Stimulated activated CD8-positive, alpha-beta memory T cell treated with anti-CD3 and anti-CD28 coated beads, Interleukin-4, amount 100 ng/mL, for 1 hour (primary cell): ENCODE measurements at places on chromosomes 2 and 18.

DNA sequence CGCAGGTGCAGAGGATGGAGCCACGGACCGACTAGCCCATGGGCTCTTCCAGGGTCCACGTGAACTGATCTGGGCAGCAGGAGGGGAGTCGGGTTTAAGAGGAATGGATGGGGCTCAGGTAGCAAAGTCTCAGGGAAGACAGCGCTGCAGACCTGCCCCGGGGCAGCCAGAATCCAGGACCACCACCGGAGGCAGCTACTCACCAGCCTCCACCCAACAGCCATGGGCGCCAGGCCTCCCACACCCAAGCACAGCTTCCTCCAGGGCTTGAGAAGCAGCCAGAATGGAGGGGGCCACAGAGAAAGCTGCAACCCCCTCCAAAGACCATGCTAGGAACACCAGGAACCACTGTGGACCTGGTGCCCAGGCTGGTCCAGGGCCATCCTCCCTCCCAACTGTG, 164.3 kb downstream of the TWIST2 start:
- no peak for DNase-seq

DNA sequence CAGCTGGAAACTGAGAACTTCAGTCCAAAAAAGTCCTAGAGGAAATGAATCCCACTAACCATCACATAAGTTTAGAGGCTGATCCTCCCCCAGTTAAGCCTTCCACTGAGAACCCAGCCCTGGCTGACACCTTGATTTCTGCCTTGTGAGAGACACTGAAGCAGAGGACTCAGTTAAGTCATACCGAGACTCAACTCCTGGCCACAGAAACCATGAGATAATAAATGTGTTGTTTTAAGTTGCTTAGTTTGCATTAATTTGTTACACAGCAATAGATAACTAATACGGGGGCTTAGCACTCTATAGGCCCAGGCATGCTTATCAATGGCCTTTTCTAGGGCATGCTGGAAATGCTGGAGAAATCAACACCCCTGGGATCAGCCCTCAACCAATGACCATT, 3.4 kb upstream of the ADD2 start:
- DNase-seq, result no peak

DNA sequence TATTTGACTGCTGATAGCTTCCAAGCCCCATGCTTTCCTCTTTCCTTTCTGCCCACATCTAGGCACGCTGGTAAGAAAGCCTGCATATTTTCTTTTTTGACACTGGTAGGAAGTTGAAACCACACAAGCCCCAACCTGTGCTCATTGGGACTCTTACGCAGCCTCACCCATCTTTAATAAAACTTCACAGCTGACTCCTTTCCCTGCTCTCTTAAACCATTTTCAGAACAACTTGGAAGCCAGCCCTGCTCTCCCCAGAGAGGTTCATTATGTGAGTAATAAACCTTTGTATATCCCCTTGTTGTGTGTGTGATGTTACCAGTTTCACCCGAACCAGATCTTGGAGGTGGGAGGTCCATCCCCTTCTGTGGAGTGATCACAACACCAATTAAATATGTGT, 268.4 kb downstream of the GPD2 start:
- no peak for DNase-seq

GRCh38 chr2:237551071-237551574, 15.3 kb upstream of the PRLH start:
- no peak for DNase-seq

- DNase-seq, result no peak
Observed at GRCh38 chr18:70973626-70974025, 684.8 kb downstream of the SOCS6 start.

GRCh38 chr18:48627216-48627615, 88.4 kb downstream of the CTIF start:
- DNase-seq, result no peak

DNA sequence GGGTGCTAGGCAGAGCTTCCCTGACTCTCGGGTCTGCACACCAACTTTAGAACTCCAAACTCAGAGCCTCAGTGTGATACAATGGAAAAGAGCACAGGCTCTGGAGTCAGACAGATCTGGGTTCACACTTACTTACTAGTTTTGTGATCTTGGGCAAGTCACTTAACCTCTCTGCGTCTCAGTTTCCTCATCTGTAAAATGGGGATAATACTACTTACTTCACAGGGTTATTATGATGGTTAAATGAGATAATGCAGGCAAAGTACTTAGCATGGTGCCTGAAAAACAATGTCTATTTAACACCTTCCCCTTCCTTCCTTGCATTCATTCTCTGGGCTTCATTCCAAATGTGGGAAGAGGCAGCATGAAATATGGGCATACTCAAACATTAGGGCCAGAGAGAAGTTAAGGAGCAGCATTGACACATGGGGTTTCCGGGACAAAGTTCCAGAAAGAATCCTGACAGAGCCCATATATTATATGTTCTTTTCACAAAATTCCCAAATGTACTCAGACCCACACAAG, 13.3 kb downstream of the DNAJC27 start:
- DNase-seq, result no peak

DNA sequence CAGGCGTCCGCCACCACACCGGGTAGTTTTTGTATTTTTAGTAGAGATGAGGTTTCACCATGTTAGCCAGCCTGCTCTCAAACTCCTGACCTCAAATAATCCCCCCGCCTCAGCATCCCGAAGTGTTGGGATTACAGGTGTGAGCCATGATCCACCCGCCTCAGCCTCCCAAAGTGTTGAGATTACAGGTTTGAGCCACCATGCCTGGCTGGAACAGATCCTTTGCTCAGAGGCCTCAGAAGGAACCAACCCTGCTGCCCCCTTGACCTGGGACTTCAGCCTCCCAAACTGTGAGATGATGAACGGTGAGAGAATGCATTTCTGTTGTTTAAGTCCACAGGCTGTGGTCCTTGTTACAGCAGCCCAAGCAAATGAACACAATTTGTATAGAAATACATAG, 67.0 kb downstream of the NCAPH start:
- DNase-seq, result no peak

- no peak for DNase-seq
Observed at GRCh38 chr2:78941751-78942150, 83.8 kb upstream of the REG3G start.

DNA sequence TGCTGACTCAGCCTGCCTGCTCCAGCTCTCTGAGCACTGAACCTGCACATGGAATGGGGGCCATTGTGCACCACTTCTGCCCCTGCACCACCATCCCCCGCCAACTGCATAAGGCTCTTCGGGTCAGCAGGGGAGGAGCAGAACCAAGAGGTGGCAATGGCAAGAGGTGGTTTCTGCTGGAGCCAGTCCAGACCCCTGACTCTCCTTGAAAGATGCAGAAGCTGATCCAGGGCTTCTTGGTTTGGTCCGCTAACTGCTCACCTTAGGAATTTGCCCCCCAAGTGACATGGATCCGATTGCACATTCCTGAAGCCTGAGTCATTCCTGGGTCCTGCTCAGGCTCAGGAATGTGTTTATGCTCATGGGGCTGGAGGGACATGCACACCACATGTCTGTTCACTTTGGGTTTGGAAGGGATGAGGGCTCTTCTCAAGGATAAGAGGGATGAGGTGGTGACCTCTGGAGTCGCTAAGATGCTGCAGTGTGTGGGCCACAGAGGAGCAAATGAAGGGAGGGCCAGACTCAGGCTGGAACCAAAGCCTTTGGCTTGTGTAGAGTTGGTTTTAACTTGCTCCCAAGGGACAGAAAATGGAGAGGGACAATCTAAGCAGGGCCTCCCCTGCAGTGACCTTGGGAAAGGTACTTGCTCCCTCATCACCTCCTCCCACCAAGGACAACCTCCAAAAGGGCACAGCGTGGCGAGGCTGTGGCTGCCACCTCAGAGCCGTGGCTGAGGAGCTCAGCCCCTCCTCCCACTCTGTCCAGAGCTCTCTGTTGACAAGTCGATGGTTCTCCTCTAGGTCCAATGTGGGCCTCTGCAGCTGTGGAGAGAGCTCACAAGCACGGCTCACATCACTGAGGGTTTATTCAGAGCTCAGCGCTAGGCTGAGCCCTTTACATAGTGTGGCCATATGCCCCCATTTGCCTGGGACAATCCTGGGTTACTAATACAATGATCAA, 66.2 kb downstream of the HS1BP3 start:
- DNase-seq, result no peak

GRCh38 chr2:16774091-16774490, 108.5 kb upstream of the CYRIA start:
- no peak for DNase-seq

DNA sequence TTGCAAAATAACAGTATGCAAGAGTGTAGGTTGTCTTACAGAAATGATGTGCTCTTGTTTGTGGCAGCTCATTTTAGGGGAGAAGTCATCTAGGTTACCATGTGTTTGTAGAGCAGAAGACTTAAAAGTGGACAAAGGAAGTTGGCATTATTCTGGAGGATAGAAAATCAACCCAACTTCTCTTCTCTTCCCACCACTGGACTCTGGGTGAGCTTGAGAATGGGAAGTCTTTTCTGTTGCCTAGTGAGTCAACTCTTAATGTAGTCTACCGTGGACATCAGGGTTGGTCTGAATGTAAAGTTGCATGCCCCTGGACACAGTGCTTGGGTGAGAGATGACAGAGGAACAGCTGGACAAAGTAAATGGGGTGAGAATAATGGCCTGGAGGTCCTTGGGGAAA, 98.3 kb downstream of the FMNL2 start:
- DNase-seq, result no peak

DNA sequence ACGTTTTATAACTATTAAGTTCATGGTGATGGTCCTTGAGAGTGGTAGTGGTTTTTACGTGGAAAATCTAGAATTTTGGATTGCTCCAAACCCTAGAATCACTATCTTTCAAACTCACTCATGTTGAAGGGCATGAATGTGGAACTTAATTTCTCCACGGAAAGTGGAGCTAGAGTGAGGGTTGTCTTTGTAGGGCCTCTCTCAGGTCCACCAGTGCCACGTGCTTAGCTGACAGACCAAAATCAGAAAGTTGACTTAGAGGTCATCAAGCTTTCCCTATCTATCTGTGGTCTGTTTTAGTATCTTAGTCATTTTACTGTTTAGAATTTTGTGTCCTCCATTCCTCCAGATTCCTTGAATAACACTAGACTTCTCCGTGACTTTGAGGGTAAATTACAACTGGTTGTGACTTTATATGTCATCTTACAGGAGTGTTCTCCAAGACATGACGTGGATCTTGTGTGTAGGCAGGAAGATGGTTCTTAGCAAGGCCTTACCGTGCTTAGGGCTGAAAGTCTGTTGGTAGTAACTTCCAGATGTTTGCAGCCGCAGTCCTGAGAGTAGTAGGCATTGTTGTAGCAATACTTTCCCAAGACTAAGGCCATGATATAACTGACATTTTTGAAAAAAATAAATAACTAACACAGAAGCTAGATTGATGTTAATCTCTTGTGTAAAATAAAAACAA, 26.8 kb downstream of the DIS3L2 start:
- DNase-seq, result no peak

DNA sequence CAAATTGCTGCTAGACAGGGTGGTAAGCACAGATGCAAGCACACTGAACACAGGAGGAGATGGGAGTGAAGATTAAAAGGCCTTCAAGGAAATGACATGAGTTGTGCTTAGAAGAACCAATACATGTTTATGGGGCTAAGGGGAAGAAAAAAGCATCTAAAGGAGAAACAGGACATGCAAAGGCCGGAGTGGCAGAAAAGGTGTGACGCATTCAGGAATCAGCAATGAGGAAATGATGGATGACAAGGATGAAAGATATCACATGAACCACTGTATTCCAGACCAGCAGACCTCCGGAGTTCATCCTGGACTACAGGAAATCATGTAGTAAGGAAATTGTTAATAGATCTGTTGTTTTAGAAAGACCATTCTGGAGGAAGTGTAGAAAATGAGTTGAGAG, 42.8 kb downstream of the PPP4R1 start:
- DNase-seq, result no peak

DNA sequence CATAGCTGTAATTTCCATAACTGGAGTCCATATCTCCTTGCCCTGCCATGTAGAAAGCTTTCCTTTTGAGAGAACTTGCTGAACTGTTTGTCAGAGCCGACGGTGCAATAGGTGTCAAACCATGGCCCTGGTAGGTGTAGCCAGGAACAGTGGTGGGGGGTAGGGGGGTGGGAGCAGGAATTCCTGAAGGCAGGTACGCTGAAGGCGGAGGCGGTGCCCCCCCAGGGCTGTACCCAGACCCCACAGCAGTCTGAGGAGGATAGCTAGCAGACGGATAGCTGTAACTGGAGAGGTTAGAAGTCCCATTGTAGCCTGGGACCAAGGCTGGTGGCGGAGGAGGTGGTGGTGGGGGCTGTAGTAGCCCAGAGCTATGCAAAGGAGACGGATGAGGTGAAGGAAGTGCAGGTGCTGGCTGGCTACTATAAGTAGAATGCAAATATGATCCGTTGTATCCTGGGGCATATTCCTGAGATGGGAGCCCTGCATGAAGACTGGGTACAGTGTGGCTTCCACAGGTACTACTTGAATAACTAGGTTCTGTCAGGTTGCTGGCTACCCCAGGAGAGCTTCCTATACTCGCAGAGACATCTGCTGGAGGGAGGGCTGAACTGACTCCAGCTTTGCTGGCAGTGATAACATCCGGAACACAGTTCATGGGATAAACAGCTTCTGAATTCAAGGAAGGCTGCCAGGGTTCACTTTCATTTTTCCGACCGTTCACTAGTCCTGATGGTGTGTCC, 124.8 kb downstream of the FIGN start:
- no peak for DNase-seq

DNA sequence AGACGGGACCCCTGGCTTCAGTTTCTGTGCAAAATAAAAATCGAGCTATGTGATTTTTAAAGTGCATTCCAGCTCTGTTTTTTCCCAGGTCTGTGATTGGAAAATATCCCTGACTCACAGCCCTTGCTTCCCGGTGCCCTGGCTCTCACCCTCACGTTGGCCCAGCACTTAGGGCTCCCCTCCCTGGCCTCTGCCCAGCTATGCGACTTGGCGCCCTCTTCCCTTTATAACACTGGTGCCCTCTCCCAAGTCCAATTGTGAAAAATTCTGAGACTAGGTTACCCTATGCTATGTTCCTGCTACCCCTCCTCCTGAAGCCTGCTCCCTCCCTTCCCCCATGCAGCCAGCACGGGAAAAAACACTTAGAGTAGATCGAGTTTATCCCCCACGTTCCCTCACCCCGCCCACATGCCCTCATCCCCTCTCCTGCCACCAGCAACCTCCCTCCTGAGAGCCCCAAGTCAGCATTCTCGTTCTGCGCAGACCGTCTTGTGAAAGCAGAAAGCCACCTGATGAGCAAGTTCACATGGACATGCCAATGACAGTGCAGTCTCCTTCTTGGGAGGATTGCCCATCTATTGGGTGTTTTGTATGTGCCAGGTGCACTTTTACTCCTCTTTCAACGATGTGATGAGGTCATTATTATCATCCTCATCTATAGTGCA, 228.8 kb downstream of the VAPA start:
- DNase-seq, result no peak

- no peak for DNase-seq
Observed at GRCh38 chr2:122663620-122664019, 908.2 kb downstream of the TSN start.

DNA sequence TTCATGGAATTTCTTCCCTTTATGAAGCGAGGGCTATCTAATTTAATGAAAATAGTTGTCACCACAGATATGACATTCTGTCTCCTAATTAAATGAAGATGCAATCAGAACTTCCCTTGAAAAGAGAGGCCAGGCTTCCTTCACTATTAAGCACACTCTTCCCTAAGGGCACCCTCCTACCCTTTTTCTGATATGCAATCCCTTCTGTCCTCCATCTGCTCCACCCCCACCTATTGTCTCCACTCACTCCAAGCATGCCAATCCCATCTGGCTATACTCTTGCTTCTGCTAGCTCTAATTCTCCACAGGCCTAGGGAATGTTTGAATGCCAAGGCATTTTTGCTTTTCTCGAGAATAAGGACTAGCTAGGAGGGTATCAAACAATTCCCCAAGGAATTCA, 818.4 kb upstream of the FSHR start:
- no peak for DNase-seq
